ENCODE measurements at places on chromosomes 11 and 22. TPM values are rescaled to one million over a fixed set of nuclear protein-coding genes. Genes with fewer than 3 reads are reported as not detected.

DNA sequence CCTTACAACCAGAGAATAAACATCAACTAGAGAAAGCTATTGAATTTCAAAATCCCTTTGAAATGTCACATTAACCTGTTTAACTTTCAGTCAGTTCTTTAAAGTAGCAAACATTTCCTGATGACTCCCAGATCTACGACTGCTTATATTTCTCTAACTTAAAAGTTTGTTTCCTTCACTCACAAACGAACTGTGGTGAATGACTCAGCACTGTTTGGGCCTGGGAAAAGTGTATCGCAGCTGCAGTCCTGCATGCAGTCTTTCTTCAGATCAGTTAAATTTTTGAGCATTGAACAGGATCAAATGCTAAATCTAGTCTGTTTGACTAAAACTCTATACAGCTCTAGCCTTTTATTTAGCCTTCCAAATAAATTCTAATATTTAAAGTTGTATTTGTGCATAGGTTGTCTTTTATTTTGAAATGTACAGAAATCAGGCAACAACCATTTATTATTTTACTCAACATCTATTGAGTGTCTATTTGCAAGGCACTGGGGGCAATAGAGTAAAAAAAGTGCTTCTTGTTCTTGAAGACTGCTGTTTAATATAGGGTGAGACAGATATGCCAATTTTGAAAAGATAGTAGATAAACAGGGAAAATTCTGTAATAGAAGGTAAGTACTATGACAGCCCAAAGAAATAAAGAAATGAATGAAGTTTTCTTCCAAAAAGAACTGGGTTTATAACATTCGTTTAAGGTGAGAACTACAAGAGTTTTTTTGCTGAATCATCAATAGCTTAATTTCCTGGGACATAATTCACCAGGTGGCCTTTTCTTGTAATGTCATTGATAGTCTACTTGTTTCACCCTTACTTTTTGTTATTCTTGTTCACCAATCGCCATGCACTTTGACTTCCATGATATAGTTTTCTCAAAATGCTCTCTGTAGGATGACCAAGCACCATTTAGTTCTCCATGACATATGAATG is 235.4 kb downstream of the METTL15 start:
- no peak for DNase-seq
- H3K36me3 ChIP-seq: no peaks in the 10 kb centered on the region
- no peak overlapping the region for H3K4me3 ChIP-seq
- no peaks in the 10 kb centered on the region for H3K4me1 ChIP-seq

- no peak within 1 kb of the TSS for H3K4me3 ChIP-seq
- no peaks in the 10 kb centered on the region for H3K4me1 ChIP-seq
- no peak within 1 kb of the TSS for H3K27ac ChIP-seq
- H3K36me3 ChIP-seq: no peaks in the 10 kb centered on the region
- no peaks in the 10 kb centered on the region for H3K27me3 ChIP-seq
Observed at GRCh38 chr11:5624489-5625279, at the start of gene TRIM34. TRIM34 (plus strand) TSS chr11:5625001; CDS start chr11:5632332, 7,331 bp downstream.

- H3K4me3 ChIP-seq: no peak overlapping the region
- H3K27ac ChIP-seq: no peak overlapping the region
- H3K36me3 ChIP-seq: no peaks in the 10 kb centered on the region
- H3K4me1 ChIP-seq: no peaks in the 10 kb centered on the region
Observed at GRCh38 chr11:72232260-72233055, 7.9 kb downstream of the INPPL1 start.

Gene SERPING1
- total RNA-seq: 46.1 TPM

Gene IFITM1
- total RNA-seq: 2.6 TPM

Gene SSH3
- 8.3 TPM for total RNA-seq

DNA sequence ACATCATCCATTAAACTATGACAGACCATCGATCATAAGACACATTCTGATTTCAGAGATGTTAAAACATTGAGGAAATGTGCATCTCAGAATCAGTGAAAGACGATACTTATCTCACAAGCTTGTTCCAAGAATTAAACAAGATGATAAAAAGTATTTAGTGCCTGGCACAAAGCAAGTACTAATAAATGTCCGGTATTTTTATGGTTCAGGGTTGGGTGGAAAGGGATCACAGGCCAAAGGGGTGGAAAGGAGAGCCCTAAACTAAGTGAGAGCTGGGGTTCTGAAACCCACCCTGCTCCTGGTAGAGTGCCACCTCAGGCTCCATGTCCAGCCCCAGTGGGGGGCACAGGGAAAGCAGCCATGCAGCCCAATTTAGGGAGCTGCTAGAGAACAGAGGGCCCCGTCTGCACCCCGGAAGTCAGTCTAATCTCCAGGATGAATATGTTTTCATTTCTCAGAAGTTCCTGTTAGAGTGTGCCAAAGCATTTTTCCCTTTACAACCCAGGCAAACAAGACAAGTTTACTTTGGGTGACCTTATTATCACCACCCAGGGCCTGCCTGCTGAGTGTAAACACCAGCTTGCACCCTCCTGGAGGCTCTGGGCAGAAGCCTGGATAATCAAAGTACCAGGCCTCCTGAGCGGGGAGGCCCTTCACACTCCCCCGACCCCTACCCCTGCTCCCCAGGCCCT is 3.8 kb upstream of the CREB3L1 start:
- no peaks in the 10 kb centered on the region for H3K36me3 ChIP-seq
- no peak for DNase-seq

DNA sequence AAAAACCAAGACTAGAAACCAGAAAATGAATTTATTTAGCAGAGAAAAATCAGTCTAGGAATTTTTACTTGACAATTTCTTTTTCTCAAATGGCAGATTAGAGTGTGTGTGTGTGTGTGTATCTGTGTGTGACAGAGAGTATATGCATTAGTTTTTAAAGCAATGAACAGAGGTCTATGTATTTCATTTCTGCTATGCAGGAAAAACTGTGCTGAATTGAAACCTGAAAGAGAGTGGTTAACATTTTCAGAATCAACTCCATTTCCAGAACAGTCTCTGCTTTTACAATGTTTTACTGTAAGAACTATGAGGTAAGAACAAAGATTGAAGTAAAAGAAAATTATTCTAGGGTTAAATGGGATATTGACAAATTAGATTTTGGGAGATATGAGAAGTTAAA is 114.8 kb downstream of the GRM5 start:
- no peaks in the 10 kb centered on the region for H3K4me1 ChIP-seq
- DNase-seq: no peak
- no peaks in the 10 kb centered on the region for H3K27me3 ChIP-seq

- H3K27ac ChIP-seq: no peak overlapping the region
- no peak overlapping the region for H3K4me3 ChIP-seq
- no peaks in the 10 kb centered on the region for H3K27me3 ChIP-seq
- no peaks in the 10 kb centered on the region for H3K4me1 ChIP-seq
- no peaks in the 10 kb centered on the region for H3K36me3 ChIP-seq
- DNase-seq: peak; percentile 33
Observed at GRCh38 chr11:112355726-112356125, 95.1 kb upstream of the PLET1 start.

DNA sequence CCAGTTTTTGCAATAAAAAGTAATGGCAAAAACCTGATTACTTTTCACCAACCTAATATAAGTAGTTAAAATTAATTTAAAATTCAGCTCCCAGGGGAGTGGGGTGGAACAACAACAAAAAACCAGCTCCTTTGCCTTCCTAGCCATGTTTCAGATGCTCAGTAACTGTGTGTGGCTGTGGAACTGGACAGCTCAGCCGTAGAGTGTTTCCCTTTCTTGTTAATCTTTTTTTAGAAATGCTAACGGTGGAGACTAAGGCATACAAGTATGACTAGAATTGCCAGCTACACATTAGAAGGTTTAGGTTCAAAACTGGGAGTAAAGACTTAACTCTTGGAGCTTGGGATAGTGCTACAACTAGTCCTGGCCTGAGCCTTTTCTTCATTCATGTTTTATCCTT is 45.0 kb downstream of the PPP6R3 start:
- no peaks in the 10 kb centered on the region for H3K36me3 ChIP-seq
- DNase-seq: no peak
- no peak overlapping the region for H3K4me3 ChIP-seq

DNA sequence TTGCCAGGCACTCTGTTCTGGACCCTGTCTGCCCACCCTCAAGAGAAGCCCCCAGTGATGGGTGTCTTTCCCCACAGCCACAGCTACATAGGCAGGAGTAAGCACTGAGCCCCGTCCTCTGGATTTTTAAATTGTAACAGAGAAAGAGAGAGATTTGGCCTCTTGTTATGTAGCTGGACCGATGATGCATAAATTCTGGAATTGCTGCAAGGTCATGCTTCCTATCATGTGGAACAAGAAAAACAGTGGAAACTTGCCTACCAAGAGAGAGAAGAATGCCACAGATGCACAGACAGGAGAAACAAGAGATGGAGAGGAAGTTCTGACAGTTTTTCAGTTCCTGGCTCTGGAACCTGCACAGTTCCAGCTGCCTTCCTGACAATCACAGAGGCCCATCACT is 150.2 kb downstream of the ETS1 start:
- no peaks in the 10 kb centered on the region for H3K4me1 ChIP-seq
- H3K4me3 ChIP-seq: no peak overlapping the region
- no peaks in the 10 kb centered on the region for H3K27me3 ChIP-seq
- H3K27ac ChIP-seq: no peak overlapping the region
- DNase-seq: no peak
- H3K36me3 ChIP-seq: no peaks in the 10 kb centered on the region

Gene RHOD
- not detected for total RNA-seq
